ENCODE measurements at places on chromosomes 2 and 18.

DNA sequence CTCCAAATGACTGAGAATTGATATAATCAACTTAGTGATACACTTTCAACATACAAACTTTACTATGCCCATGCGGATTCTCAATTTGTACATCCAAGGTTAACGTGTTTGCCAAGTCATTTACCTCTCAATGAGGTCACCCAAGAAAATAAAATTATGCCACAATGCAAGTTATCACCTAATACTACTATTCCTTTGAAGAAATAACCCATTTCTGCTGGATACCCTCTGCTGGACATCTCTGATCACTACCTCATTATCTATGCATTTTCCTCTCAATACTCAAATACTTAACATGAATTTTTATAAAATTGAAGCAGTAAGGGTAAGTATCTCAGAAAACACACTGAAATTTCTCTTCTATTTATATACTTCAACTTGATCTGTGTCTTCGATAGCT, 12.7 kb downstream of the HNRNPLL start:
- DNase-seq, result peak; percentile 15

DNA sequence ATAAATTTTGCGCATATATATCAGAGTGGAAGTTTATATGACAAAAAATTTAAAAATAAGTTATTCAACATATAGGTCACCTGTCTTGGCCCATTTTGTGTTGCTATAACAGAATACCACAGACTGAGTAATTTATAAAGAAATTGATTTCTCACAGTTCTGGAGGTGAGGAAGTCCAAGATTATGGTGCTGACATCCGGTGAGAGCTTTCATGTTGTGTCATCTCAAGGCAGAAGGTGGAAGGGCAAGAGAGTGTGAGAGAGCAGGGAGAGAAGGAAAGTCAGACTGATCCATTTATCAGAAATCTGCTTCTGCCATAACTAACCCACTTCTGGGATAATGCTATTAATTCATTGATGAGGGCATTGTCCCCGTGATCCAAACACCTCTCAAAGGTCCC, 9.0 kb upstream of the FEZ2 start:
- DNase-seq, result no peak

DNA sequence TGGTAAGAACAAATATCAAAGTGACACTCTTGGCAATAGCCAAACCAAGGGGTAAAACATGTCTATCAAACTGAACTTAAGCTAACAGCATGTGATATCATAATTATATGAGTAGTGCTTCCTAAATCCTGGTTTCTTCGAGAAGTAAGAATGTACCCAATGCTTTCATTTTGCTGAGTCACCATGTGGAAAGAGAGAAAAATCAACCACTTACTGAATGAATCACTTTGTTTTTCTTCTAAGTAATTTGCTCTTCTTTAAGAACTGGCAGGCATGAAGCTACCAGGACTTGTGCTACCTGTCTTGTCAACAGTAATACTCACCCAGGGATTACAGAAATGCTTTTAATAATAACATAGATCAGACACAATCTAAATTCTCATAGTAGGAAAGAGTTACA, 19.0 kb upstream of the DUSP19 start:
- DNase-seq, result no peak

GRCh38 chr2:223554923-223555322, 47.2 kb downstream of the SCG2 start:
- no peak for DNase-seq

DNA sequence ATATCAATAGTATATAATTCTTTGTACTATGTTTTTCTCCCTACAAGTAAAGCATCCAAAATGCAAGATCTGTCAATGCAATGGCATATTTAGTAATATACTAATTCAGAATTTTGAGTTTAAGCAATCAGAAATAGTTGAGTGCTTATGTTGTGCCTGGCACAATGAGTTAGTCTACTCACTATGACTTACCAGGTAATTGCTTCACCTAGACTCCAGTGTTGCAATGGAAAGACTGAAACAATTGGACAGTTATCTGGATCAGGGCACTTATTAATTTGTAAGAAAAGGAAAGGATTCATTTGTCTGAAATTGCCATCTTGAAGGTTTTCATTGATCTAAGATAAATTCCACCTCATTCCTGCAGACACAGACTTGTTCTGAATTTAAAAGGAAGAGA, 97.6 kb upstream of the TCF4 start:
- DNase-seq, result no peak

- no peak for DNase-seq
Observed at GRCh38 chr2:114424699-114425098, 17.7 kb upstream of the DPP10 start.

- DNase-seq, result no peak
Observed at GRCh38 chr18:77461062-77461688, 211.5 kb downstream of the GALR1 start.

- DNase-seq, result no peak
Observed at GRCh38 chr18:37487400-37487867, 78.2 kb downstream of the CELF4 start.

- DNase-seq, result no peak
Observed at GRCh38 chr2:11533278-11534070, at the start of gene GREB1. Gene GREB1 (plus strand): TSS chr2:11534045. CDS start chr2:11556615, 22,570 bp downstream.

Data from NCI-H446 (cell line).